ENCODE measurements at places on chromosomes 4 and X.

DNA sequence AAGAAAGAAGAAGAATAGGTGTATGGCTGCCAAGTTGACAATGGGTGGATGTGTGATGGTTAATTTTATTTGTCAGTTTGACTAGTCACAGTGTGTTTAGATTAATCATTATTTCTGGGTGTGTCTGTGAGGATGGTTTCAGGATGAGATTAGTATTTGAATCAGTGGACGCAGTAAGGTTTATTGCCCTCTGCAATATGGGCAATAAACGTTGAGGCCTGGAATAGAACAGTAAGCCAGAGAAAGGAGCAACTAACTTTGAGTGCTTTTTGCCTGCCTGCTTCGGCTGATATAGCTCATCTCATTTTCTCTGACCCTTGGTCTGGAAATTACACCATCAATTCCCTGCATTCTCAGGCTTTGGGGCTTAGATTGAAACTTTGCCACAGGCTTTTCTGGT is 140.8 kb upstream of the SPANXN4 start:
- no peak for DNase-seq

DNA sequence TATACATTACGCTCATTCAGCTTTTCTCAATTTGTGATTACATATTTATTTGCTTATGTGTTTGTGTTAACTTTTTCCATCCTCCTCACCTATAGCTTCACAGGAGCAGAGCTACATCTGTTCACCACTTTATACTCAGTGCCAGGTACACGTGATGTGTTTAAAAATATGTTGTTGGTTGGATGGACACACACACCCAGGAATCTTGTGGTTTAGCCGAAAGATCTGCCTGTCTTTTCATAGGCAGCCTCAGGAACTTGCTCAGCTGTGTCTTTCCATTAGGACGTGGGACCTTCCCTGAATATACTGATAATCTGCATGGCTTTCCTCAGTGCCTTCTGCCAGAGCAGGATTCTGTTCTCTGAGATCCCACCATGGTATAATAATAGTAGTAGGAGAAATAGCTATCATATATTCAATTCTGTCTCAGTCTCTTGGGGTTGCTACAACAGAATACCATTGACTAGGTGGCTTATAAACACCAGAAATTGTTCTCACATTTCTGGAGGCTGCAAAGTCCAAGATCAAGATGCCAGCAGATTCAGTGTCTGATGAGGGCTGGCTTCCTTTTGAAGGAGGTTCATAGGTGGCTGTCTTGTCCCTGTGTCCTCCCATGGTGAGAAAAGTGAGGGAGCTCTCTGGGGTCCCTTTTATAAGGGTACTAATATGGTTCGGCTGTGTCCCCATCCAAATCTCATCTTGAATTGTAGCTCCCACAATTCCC is 50.0 kb upstream of the SOD3 start:
- DNase-seq: no peak

GRCh38 chr4:91734682-91735081 is 569.1 kb upstream of the GRID2 start:
- no peak for DNase-seq

GRCh38 chrX:16188687-16189086 is 21.4 kb downstream of the MAGEB17 start:
- no peak for DNase-seq

- DNase-seq: peak; percentile 90
Observed at GRCh38 chr4:40196724-40197281, at the start of gene RHOH. RHOH (plus strand) TSS chr4:40197031; CDS start chr4:40243387, 46,356 bp downstream.

DNA sequence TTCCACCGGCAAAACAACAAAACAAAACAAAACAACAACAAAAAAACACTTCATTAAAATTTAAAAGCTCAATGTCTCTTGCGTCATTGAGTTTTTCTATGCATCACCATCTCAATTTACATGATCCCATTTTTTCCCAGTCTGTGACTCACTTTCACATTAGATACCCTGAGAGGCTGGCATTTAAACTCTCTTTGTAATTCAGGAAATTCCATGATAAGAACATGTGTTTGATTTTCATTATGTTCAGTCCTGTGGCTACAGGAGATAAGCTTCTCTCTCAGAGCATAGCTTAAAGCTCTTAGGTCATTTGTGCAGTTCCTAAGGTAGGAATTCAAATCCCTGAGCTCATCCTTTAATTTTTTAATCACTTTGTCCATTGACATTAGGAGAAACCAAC is 104.6 kb downstream of the NBDY start:
- no peak for DNase-seq

- DNase-seq: no peak
Observed at GRCh38 chrX:135087867-135088266, 32.5 kb downstream of the ETDB start.

DNA sequence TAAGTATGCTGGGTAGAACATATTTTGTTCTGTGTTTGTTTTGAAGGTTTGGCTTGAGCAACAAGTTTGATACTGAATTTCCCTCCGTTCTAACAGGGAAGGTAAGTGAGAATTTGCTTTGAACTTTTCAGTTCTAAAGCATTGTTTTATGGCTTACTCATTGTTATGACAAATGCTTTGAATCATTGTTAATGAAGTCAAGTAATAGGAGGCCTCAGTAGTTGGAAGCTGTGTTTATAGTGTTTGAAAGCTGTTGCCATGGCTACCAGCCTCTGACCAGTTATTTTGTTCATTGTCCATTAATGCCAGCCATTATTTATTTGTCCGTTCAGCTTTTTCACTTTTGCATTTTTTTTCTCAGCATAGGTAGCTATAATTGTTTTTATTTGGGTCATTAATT is 14.4 kb downstream of the CHIC1 start:
- no peak for DNase-seq

GRCh38 chr4:169582706-169583105 is 29.7 kb downstream of the NEK1 start:
- no peak for DNase-seq

DNA sequence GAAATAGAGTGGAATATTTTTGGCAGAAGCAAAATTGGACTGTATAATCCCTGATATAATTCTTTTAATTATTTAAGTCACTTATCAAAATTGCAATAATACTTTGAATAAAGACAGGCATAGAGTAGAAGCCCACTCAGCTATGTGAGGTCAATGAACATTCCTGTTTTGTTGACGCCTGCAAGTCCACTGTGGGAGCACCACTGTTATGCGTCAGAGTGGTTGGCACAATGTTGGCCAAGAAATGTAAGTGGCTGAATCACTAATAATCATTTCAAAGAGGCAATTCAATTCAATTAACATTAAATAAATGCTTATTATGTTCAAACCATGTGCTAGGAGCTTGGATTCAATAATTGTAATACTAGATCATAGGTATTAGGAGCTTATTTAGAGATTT is 221.0 kb downstream of the SPCS3 start:
- no peak for DNase-seq

DNA sequence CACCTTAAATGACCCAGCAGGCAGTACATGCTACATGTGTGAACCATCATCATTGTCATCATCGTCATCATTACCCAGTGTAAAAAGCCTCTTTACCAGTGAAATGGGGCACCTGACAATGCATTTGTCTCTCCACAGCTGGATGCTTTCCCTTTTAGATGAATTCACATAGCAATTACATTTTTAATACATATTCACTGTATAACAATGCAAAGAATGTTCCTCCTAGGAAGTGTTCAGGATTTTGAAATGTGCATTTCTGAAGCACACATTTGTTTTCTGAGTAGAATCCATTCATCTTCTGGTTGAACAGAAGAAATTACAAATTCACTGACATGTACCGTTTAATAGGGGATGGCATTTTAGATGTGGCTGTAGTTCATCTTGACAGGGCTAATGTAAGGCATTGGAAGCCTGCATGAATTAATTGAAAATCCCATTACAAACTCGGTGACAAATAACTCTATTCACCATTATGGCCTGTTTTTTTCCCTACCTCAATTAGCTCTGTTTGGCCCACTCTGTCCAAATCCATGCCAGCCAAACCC is 111.1 kb downstream of the SH3RF1 start:
- DNase-seq: no peak

- DNase-seq: no peak
Observed at GRCh38 chrX:56284269-56284668, 52.1 kb downstream of the KLF8 start.

DNA sequence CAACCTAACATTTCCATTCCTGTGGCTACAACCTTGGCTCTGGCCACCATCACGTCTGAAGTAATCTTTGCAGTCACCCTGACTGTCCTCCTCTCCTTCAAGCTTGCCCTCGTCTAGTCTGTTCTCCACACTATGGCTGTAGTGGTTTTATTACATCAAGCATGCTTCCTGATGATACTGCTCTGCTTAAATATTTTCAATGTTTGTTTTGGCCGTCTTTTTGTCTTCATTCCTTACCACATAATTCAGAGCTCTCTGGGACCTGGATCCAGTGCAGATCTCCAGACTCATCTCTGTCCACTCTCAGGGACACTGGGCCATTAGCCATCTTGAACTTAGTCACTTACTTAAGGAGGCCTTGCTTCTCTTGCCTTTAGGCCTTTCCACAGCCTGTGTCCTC is 27.7 kb upstream of the FREM3 start:
- no peak for DNase-seq

- no peak for DNase-seq
Observed at GRCh38 chrX:154443479-154443910, 446 bp upstream of the FAM50A start.

GRCh38 chr4:167966143-167966542 is 126.2 kb upstream of the ANXA10 start:
- no peak for DNase-seq

DNA sequence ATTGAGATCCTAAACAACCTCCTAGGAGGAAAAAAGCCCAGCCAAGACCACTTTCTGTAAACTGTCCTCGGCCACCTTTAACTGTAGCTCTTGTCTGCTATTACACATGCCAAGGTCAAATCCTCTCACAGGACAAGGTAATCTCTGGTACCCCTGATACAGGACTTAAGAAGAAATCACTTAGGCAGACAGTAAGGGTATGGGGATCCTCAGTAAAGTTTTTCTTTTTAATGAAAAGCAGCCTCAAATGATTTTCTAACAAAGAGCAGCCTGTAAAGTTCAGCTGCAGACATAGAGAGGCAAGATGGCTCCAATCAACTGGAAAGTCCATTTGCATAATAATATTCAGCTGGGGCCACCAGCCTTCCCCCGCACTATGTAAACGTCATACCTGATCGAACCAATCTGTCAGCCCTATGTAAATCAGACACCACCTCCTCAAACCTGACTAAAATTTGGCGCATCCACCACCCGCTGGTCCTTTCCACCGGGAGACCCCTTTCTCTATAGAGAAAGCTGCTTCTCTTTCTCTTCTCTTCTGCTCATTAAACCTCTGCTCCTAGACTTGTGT is 14.6 kb upstream of the MPP1 start:
- DNase-seq: no peak

GRCh38 chrX:70016513-70016912 is 33.2 kb downstream of the AWAT2 start:
- peak; percentile 14 for DNase-seq

DNA sequence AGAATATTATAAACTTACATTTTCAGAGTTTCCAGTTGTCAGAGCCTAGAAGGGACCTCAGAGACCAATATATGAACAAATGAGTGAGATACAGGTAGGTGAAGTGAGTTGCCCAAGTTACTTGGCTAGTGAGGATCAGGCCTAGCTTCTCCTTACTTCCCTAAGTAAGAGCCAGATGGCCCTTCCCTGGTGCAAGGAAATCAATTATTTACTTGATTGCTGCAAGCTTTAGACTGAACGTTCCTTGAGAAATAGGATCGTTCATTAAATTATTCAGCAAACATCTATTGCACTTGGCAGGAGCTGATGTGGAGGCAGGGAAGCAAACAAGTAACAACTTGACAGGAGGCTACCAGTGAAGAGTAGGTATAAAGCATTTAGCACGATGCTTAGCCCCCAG is 117.8 kb downstream of the EFHC2 start:
- DNase-seq: no peak

DNA sequence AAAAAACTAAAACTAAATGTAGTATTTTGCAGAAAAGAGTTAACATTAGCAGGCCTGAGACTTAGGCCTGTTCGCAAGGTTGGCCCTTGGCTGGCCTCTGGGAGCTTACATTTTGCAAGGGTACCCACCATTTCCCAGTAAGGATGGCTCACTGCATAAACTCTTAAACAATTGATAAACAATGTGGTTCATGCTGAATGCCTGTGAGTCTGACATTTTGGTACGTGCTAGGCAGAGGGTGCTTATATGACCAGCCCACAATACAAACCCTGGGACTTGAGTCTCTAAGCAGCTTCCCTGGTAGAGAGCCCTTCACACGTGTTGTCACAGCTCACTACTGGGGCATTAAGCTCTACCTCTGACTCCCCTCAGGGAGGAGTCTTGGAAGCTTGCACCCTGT is 7.4 kb downstream of the PRPS2 start:
- no peak for DNase-seq

- DNase-seq: no peak
Observed at GRCh38 chr4:173280998-173281397, 53.2 kb downstream of the HMGB2 start.

DNA sequence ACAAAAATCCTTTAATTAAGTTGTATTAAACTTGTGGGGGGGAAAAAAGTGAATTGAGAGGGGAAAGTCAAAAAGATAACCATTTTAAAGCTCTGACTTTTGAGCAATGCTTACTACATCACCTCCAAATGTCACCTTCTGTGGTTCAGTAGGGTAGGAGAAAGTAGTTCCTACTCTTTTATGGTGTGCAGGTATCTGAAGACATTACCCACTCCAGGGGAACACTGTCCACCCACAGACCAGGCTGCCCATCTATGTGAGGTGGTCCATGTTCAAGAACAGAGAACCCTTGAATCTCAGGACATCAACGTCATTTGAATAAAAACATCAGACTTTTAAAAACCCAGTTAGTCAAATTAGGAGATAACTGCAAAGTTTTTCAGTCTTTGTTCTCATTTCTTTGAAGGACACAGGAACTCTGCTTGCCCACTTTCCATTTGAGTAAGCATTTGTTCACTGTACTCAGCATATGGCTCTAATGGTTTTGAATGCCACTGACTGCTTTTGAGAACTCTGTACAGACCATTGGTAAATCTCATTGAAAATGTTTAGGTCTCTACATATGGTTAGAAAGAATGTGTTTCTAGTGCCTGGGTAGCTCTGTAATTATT is 18.4 kb downstream of the NMU start:
- no peak for DNase-seq

- no peak for DNase-seq
Observed at GRCh38 chr4:80484712-80485111, 149.2 kb downstream of the CFAP299 start.

- no peak for DNase-seq
Observed at GRCh38 chr4:157459785-157460184, 239.3 kb downstream of the GRIA2 start.

GRCh38 chr4:102437111-102437510 is 64.0 kb upstream of the NFKB1 start:
- no peak for DNase-seq

DNA sequence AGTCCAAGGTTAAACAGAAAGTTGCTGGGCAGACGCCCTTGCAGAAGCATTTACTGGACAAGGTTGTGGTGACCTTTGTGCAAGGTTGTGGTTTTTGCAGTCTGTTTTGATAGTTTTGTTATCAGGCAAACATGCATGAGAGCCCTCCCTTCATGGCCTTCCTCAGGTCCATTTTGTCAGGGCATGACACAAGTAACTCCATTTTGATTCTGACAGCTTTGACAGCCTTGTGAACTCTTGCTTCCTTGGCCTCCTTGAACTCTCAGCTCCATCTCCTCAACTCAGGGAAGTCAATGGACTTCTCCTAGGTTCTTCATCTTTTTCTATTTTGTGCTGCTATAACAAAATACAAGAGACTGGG is 97.7 kb downstream of the CEP44 start:
- no peak for DNase-seq

All from CD4-positive, alpha-beta T cell treated with Interleukin-21 for 1 hour (primary cell).